Bronchial smooth muscle cell (primary cell): ENCODE measurements at places on chromosomes 6 and 20. TPM values are rescaled to one million over a fixed set of nuclear protein-coding genes. Genes with fewer than 3 reads are reported as not detected.

The POU5F1 gene
- total RNA-seq, result not detected in 2 replicates

The MRPL14 gene
- total RNA-seq, result 31.3 and 54.1 TPM in 2 replicates

The CRIP3 gene
- total RNA-seq, result 0.77 TPM in 1 of 2 replicates, not detected in the other

The ENPP4 gene
- total RNA-seq, result under 0.01 and 0.16 TPM in 2 replicates

The KHDC1L gene
- not detected in 2 replicates for total RNA-seq

The STMN3 gene
- total RNA-seq, result 7.2 and 11.7 TPM in 2 replicates

The SEL1L2 gene
- not detected in 2 replicates for total RNA-seq

The WRNIP1 gene
- 27.9 and 31.6 TPM in 2 replicates for total RNA-seq

The NMBR gene
- total RNA-seq, result 0.26 TPM in 1 of 2 replicates, not detected in the other

The PSORS1C1 gene
- total RNA-seq, result 1.4 and 2.8 TPM in 2 replicates

The TMEM200A gene
- 26.3 and 31.3 TPM in 2 replicates for total RNA-seq

The OPRM1 gene
- total RNA-seq, result under 0.01 TPM in 1 of 2 replicates, not detected in the other
